Bronchus fibroblast of lung (primary cell): ENCODE measurements at places on chromosomes 13 and 19. TPM values are rescaled to one million over a fixed set of nuclear protein-coding genes. Genes with fewer than 3 reads are reported as not detected.

Gene ZNF90
- 1.6 and 2.2 TPM in 2 replicates for total RNA-seq

Gene JUNB
- 96.3 and 105 TPM in 2 replicates for total RNA-seq

Gene HIF3A
- total RNA-seq: 9.1 and 10.7 TPM in 2 replicates

Gene MAP4K1
- total RNA-seq: under 0.01 and 0.34 TPM in 2 replicates

Gene MRPS31
- total RNA-seq: 15.5 and 17.3 TPM in 2 replicates

Gene CCDC106
- 14.7 and 15.6 TPM in 2 replicates for total RNA-seq

Gene THAP8
- total RNA-seq: 7.6 and 7.7 TPM in 2 replicates

Gene COLGALT1
- total RNA-seq: 147 and 158 TPM in 2 replicates

Gene MBD3L3
- not detected in 2 replicates for total RNA-seq

Gene RUVBL2
- total RNA-seq: 350 and 368 TPM in 2 replicates
